Left kidney (tissue), 8 donors: ENCODE measurements at places on chromosomes 2 and 18. TPM values are rescaled to one million over a fixed set of nuclear protein-coding genes. Genes with fewer than 3 reads are reported as not detected.
A peak's percentile ranks its signal among the peaks of the same experiment; 100 is the strongest.

The TFCP2L1 gene
- polyA plus RNA-seq, result 68.0 TPM

The EPAS1 gene
- 40.7 TPM for polyA plus RNA-seq

The KLHL41 gene
- 1.9 TPM for polyA plus RNA-seq

The MRPL19 gene
- 72.6 TPM for polyA plus RNA-seq

DNA sequence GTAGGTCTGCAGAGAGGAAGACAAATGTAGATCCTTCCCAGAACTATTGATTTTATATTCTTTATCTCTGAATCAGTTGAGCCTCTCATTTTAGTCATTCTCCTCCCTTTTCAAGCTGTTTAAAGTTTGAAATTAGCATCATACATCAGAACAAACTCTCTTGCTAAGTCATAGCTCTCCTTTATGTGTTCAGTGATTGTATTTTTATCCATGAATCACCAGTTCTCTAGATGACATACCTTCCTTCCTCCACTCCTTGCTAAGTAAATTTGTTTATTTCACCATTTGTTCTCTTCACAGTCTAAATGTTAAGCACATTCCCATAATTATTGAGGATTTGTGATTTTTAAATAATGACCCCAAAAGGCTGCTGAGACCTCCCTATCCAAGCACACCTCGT is 63.5 kb upstream of the RAPGEF4 start:
- no peak for DNase-seq

DNA sequence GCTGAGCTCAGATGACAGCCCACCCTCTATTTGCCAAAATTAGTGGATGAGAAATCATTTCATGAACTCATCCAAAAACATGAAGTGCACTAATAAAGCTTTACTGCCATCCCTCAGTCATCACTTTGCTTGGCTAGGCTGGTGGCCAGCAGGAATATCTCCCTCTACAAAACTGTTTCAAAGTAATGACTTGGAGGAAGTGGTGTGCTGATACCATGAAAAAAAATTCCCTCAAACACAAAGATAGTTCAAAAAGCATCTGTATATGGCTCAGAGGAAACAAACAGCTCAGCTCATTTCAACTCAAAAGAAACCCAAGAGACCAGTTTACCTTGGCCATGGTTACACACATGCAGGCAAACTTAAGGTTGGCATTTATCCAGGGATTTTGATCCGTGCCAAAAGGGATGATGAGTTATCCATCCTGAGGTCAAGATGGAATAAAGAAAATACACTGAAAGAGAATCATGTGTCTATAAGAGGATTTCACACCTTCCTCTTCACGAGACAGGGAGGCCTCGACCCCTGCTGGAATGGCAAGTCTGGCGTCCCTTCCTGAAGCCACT is 18.4 kb upstream of the WIPF1 start:
- no peak for DNase-seq

DNA sequence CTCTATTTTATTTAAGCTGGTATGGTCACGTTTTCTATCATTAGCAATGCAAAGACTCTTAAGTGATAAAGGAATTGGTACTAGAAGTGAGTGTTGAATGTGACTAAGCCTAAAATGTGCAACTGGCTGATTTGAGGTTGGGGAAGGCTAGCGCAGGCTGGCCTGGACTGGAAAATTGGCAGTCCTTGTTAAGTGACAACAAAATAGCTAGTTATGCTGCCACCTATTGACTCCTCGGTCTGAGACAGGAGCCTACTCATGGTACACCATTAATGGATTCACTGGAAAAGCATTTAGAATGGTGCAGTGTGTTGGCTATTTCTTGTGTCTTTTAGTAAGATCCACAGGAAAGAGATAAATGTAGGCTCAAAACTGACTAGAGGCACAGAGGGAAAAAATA is 5.7 kb upstream of the WIPF1 start:
- DNase-seq, result peak; percentile 53

GRCh38 chr2:66122516-66122915 is 312.4 kb upstream of the MEIS1 start:
- no peak for DNase-seq

DNA sequence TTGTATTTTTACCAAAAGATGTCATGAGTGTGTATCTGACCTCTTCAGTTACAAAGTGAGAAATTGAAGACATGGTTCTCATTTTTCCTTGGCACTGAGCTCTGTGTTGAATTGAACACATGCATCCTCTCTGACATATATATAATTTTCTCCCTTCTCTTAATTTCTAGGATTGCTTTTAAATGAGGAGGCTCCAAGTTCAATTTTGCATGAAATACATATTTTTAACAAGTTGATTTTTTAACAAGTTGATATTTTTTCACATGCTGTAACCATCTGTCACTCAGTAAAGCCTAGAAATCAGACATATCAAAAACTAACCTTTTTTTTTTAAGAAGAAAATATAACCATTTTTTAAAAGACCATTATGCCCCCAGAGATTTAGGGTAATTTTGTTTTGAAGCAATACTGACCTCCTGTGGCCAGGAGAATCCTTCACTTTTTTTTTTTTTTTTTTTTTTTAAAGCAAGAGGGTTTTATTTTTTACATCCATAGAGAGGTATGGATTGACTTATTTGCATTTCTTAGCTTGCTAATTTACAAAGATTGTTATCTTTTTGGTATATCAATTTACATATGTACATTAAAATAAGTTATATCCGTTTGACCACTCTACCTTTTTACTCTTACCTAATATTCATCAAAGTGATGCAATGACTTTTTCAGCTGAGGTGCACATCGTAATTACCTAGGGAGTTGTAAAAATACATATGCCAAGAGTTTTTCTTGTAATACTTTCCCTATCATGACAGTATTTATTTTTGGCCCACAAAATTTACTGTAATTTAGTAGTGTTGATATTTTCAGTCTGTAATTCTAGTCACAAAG is 161.8 kb downstream of the SOCS6 start:
- no peak for DNase-seq
